Activated CD8-positive, alpha-beta T cell treated with anti-CD3 and anti-CD28 coated beads for 36 hours (primary cell): ENCODE measurements at places on chromosomes 5 and 9. TPM values are rescaled to one million over a fixed set of nuclear protein-coding genes. Genes with fewer than 3 reads are reported as not detected.

The PTGR1 gene
- 1.7 TPM for total RNA-seq

The GRIA1 gene
- not detected for total RNA-seq

The PCDHGA5 gene
- not detected for total RNA-seq

The BSPRY gene
- total RNA-seq = 9.1 TPM

The CSF2 gene
- total RNA-seq = 61.5 TPM

The PCDH1 gene
- not detected for total RNA-seq

The TAF11L10 gene
- not detected for total RNA-seq

The TTC16 gene
- total RNA-seq = 2.1 TPM

The F12 gene
- total RNA-seq = 7.9 TPM

The PCDHB10 gene
- total RNA-seq = not detected

The SH3GL2 gene
- not detected for total RNA-seq

The MAMDC4 gene
- total RNA-seq = 19.1 TPM

The CCDC127 gene
- total RNA-seq = 4.3 TPM

The PTGS1 gene
- not detected for total RNA-seq
